ENCODE measurements at places on chromosomes 16 and 17.

DNA sequence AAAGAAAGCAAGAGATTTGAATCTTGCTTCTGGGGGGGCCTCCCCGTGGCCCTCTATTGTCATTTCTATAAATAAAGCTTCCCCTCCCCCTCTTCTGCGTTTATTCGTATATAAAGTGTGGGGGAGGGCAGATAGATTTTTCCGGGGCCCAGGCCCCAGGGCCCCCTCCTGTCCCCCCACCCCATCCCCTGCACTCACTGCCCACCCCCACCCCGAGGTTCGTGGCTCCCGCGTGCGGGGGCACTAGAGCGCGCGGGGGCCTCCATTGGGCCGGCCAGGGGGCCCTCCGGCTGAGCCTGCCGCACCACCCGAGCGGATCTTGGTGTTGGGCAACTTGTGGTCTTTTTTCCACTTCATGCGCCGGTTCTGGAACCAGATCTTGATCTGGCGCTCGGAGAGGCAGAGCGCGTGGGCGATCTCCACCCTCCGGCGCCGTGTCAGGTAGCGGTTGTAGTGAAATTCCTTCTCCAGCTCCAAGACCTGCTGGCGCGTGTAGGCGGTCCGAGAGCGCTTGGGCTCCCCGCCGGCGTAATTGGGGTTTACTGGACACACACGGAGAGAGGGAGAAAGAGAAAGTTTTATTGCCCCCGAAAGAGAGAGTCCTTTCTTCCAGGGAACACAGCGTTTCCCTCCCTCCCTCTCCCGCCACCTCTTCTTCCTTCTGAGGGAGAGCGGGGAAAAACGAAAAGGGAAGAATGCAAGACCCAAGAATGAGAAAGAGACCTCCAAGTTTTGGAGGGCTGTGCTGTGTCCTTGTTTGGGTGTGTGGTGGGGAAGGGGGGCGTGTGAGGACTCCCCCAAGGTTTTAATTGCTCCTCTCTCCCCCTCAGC is 1.5 kb downstream of the HOXB4 start:
- DNase-seq = peak; percentile 75

DNA sequence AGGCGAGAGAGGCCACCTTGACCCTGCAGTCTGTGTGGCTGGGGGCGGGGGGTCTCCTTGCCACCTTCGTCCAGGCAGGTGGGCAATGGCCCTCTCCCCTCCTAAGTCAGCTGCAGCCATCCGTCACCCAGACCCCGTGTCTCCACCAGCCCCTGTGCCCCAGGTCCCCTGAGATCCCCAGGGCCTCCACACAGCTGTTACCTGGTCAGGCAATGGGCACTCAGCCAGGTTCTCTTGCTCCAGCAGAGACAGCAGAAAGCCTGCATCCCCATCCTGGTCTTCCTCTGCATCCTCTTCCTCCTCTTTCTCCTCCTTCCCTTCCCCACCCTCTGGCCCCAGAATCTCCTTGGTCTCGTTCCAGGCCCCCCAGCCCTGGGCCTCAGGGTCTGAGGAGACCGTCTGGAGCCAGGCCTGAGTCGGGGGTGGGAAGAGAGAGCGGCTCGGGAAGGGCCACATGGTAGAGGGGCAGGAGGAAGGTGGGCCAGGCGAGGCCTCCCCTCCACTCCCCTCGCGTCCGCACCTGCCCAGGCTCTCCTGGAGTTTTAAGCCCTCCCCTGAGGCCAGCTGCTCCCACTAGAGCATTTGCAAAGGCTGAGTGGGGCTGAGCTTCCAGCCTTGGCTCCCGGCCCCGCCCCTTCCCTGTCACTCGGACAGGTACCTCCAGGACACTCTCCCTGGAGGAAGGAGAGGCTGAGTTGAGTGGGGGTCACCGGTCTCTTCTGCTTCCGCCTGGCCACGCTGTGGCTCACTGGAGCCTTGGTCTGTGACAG is at the start of gene PABPN1L:
TSS of gene PABPN1L (minus strand) at position 510 of the 770 bp plus-strand sequence. CDS start at position 456, 54 bp downstream.
- no peak for DNase-seq

DNA sequence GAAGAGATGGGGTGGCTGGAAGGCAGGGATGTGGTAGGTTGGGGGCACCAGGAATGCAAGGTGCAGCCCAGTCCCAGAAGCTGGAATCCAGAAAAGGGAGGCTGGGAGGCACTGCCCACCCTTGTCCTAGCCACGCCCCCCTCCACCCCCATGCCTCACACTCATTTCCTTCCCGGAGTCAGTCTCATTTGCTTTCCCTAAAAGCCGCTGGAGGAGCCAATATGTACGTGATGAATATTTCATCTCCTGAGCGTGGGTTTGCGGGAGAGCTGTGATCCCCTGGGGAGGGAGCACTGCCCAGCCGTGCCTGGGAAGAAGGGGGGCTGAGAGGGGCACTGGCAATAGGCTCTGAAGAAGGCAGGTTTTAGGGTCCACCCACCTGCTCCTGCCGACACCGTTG is 124.5 kb upstream of the LHX1 start:
- no peak for DNase-seq

DNA sequence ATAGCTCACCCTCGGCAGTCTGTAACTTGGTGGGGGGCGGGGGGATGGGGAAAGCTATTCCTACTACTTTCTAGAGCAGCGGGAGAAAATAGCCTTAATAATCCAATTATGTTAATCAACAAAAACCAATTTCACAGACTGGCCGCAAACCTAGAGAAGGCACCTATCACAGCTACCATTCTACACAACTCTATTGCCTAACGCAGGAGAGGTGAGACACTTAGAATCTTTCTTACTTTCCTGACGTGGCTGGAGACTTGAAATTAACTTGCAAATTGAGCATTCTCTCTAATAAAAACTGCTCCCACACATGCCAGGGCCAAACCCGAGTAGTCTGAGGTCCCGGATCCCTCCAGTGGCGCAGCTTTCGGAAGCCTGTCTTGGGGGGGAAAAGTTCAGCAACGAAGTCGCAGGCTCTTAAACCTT is 794 bp downstream of the SMG6 start:
- no peak for DNase-seq

- peak; percentile 16 for DNase-seq
Observed at GRCh38 chr16:50428116-50428515, 59.3 kb upstream of the BRD7 start.

DNA sequence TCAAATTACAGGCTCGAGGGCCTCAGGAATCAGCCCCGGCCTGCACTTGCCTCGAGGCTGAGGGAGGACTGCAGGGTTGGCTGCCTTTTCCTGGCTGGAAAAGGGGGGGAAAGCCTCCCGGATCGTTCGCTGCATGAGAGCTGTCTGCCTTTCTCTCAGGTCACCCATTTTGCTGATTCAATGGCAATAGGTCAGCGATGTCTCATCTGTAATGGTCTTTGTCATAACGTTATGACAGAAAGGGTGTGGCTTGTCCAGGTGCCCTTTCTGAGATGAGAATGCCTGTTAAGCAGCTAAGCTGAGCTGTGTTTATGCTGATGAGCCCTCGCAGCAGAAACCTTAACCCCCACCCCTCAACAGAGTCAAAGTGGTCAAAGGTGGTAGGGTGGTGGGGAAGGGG is 81.8 kb downstream of the AKAP1 start:
- DNase-seq = no peak
